Dermis microvascular lymphatic vessel endothelial cell (primary cell): ENCODE measurements at places on chromosomes 5 and 9. TPM values are rescaled to one million over a fixed set of nuclear protein-coding genes. Genes with fewer than 3 reads are reported as not detected.

PLPP7 gene
- total RNA-seq: 1.9 and 2.3 TPM in 2 replicates

ARID3C gene
- 0.25 TPM in 1 of 2 replicates, not detected in the other for total RNA-seq

ZBED3 gene
- total RNA-seq: 1.0 and 1.6 TPM in 2 replicates

DPYSL3 gene
- 15.8 and 20.2 TPM in 2 replicates for total RNA-seq

OLFM1 gene
- total RNA-seq: 16.2 and 30.0 TPM in 2 replicates

S1PR3 gene
- total RNA-seq: 0.63 and 1.2 TPM in 2 replicates

SPATA31C1 gene
- total RNA-seq: not detected in 2 replicates

ADAMTS16 gene
- total RNA-seq: under 0.01 TPM in 1 of 2 replicates, not detected in the other

PCDHGA8 gene
- total RNA-seq: 0.64 and 1.1 TPM in 2 replicates

CYSRT1 gene
- 0.13 and 0.25 TPM in 2 replicates for total RNA-seq

RORB gene
- not detected in 2 replicates for total RNA-seq
